ENCODE measurements at places on chromosomes 16 and 17. TPM values are rescaled to one million over a fixed set of nuclear protein-coding genes. Genes with fewer than 3 reads are reported as not detected.

Gene RASD1
- 0.26 TPM for total RNA-seq

Gene SMIM36
- not detected for total RNA-seq

Gene VAC14
- total RNA-seq: 29.2 TPM

Gene KRTAP4-6
- total RNA-seq: not detected

Gene SSTR5
- not detected for total RNA-seq

Gene TTC19
- total RNA-seq: 23.0 TPM

Gene CLEC10A
- total RNA-seq: not detected

Gene TBC1D3
- total RNA-seq: not detected

Gene CAVIN1
- 372 TPM for total RNA-seq

Gene MYBBP1A
- total RNA-seq: 35.2 TPM

Gene KLHL10
- total RNA-seq: 0.33 TPM

Gene AATF
- total RNA-seq: 30.7 TPM

Gene PTX4
- total RNA-seq: not detected

Gene TBC1D28
- not detected for total RNA-seq

Gene CTRB1
- not detected for total RNA-seq
